ENCODE measurements at places on chromosomes 1 and 21.
A peak's percentile ranks its signal among the peaks of the same experiment; 100 is the strongest.

GRCh38 chr1:155453141-155453540 is 109.5 kb downstream of the ASH1L start:
- no peak for DNase-seq

- DNase-seq = no peak
Observed at GRCh38 chr1:234489007-234489697, 10.2 kb upstream of the TARBP1 start.

GRCh38 chr1:53343831-53344668 is 16.2 kb upstream of the LRP8 start:
- no peak for DNase-seq

DNA sequence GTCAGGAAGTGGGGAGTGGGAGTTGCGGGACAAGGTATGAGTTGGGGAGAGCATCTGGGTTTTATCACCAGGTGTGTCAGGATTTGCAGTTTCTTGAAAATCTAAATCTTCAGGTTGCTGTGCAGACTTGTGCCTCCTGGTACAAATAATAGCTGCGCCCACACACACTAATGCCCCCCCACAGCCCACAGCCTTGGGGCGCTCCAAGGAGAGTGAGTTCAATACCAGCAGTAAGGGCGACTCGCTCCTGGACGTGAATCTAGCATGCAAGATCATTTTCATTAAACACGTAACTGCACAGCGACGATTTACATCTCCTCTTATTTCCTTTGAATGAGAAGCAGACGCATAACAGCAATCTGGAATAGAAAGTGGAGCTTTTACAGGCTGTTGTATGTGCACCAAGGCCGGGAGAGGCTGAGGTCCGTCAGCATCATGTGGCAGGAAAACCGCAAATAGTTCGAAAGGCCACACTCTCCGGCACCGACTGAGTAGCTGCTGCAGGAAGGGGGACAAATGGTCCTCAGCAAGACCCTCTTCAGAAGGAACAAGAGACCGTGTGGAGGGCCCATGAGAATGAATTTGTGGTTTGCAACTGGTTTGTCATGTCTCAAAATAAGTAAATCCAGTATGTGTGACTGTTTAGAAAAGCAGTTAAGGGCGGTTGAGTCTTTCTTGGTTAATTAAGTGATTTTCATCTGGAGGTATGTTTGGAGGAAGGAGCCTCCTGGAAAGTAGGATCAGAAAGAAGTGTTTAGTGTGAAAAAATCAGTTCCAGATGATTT is 439.5 kb downstream of the SMYD3 start:
- peak; percentile 13 for DNase-seq

- no peak for DNase-seq
Observed at GRCh38 chr1:11977625-11978024, 2.6 kb upstream of the MFN2 start.

DNA sequence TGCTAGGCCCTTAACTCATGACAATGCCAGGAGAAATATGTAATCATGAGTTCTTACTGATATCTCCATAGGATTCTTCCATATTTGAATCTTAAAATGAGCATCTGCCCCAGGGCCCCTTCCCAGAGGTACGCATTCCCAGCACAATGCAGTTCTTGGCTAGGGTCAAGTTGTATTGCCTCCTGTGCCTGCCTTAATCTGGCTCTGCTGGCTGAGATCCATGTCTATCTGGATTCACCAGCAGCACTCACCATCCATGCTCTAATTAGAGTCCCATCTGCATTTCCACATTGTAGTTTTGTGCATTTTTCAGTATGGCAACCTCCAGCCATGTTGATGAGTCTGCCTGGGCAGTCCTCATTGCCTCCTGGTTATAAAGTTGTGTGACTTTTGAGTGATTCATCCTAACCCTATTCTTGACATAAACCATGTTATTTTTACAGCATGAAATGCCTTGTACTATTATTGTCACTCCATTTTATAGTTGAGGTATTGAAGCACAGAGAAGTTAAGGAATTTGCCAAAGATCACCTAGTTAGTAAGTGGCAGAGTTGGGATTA is 55.9 kb downstream of the CAMSAP2 start:
- no peak for DNase-seq

DNA sequence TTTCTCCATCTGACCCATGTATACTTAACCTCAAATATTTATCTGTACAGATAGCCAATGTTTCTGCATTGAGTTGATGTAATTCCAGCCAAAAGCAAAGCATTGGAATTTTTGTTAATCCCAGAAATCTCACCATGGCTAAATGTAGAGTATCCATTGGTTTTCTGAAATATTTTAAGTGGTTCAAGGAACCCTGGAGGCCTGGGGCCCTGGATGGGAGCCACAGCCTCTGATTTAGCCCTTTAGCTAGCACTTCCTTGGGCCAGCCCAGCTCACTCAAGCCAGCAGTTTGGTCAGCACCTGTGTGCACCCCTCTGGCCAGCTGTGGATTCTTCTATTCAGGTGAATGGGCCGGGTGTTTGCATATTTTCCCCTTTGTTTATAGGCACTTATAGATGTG is 18.8 kb upstream of the EPS8L3 start:
- peak; percentile 60 for DNase-seq

DNA sequence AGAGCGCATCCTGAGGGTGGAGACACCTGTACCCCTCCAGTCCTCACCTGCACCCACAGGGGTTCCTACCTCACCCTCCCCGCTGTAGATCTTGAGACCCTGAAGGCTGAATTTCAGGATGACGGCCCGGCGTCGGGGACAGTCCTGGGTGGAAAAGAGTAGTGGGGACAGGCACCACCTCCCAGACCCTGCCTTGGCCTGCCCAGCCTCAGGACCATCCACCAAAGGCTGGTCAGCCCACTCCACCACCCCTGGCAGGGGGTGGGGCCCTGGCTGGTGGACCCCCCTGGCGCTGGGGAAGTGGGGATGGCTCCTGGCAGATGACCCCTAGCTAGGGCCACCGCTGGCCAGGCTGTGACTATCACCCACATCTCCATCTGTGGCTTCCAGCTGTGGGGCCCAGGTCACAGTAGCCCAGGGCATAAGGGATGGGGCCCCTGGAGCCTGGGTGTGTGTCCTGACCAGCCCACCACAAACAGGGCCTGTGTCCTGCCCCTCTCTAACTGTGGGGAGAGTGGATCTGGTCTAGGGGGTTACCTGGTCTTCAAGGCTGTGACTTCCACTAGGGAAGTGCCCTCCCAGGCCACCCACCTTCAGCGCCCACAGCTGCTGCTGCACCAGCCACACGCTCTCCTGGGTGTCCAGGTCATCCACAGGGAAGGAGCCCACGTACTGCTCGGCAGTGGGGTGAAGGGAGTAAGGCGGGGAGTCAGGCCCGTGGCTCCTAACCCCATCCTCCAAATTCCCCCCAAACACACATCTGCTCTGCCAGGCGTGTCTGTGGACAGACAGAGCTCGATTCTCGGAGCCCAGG is 5.4 kb downstream of the SH2D5 start:
- no peak for DNase-seq

DNA sequence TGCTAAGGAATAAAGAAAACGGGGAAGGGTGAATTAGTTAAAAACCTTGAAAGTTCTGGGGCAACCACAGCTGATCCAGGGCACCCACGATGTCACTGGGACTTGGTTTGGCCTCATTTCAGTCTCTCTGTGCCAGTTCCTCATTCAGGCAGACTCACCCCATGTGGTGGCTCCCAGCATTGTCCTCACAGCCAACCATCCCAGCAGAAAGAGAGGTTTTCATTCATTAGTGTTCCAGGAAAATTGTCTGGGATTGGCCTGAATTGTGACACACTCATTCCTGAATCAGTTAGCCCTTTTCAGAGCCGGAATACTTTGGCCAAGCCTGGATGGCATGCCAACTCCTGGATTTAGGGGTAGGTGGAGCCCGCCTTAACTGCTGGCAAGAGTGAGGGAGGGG is 367.7 kb downstream of the PRDM2 start:
- no peak for DNase-seq

DNA sequence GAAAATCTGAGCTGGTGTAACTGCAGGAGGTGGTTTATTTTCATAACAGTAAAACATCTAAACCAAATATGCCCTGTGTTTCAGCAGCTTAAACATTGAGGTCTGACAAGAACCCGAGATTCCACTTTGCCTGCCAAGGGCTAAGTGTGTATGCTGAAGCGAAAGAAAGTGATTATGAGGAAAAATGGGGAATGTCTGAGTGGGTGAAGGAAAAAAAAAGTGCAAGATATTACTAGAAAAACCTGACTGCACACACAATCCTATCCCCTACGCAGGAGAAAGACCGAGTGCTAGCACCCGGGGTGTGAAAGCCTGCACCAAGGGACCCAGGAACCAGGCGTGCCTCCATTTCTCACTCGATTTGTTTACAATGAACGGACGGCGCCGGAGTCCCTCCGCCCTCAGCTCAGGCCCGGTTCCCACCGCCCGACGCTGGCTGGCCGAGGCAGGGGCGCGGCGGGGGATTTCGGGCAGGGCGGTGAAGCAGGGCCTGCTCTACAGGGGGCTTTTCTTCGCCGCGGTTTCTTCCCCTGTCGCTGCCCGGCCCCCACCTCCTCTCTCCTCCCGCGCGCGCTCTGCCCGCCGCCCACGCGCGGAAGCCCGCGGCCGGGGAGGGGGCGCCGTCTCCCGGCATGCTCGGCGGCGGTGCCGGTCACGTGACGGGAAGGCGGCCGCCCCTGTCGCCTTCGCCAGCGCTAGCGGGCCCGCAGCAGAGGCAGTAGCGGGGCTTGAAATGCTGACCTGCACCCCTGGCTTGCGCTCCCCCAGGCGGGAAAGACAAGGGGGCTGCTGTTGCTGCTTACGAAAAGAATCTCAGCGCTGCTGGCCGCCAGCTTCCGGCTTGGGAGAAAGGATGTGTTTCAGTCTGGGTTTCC is 35.9 kb downstream of the ITPKB start:
- DNase-seq = peak; percentile 70
